WTC11 (cell line): ENCODE measurements at places on chromosomes 16 and 17. TPM values are rescaled to one million over a fixed set of nuclear protein-coding genes. Genes with fewer than 3 reads are reported as not detected.
A peak's percentile ranks its signal among the peaks of the same experiment; 100 is the strongest.

GRCh38 chr17:45410144-45411091 lies 22.3 kb downstream of the ARHGAP27 start:
- H3K27me3 ChIP-seq, result peaks cover 3% of the 10 kb centered on the region; the same call in 1 of the 2 replicates
- peaks cover 38% of the 10 kb centered on the region for H3K4me1 ChIP-seq
- 0 out of 2 replicates have a peak overlapping the region, but pooled peaks have one; percentile 57 for H3K27ac ChIP-seq
- H3K4me3 ChIP-seq, result no peak overlapping the region
- H3K36me3 ChIP-seq, result no peaks in the 10 kb centered on the region

DNA sequence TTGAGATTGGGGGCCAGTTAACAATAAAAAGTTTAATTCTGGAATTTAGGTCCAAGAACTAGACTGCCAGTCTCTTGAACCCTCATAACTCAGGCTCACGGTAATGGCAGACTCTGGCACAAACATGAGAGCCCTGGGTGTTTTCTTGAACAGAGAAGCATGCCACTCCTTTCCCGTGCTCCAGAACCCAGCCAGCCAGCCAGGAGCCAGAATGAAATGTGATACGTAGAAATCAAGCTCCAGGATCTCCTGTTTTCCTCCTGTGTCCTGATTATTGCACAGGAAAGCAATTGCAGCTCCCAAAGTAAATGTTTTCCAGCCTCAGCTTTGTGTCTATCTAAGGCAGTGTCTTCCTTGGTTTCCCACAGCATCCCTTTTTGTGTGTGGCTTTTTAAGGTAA lies 46.2 kb upstream of the NOL11 start:
- no peak overlapping the region for H3K4me3 ChIP-seq
- peaks cover 9% of the 10 kb centered on the region for H3K36me3 ChIP-seq
- DNase-seq, result no peak
- no peak overlapping the region for H3K27ac ChIP-seq
- H3K27me3 ChIP-seq, result no peaks in the 10 kb centered on the region

DNA sequence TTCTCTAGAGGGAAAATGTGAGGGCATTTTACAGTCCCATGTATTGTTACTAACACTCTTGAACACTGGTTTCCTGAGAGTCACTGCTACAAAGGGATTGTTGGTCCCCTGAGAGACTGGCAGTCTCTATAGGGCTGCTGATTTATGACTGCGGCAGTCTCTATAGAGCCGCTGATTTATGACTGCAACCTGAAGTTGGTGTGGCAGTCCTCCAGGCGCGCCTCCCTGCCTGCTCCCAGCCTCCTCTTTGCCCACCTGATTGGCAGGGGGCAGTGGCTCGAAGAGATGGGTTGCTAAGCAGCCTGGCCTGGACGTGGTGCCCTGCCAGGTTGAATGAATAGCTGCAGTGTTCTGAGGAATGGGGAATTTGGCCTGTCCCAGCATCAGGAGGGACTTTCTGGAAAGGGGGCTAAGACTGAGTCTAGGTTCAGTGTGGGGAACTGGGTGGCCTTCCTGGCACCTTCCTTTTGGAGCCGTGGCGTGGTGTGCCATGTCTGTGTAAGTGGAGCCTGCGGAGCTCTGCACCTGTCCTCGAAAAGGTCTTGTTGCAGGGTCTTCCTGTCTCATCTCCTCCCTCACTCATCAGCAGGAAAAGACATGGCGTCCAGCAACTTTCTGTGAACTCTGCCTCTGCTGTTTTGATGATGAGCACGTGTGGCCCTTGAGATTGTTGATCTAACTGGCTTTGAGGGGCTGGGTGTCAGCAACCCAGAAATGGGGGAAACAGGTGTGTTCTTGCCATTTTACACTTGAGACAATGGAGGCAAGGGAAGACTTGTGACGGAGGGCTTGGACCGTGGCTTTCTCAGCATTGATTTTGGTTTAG lies 24.9 kb downstream of the SAP30BP start:
- H3K27ac ChIP-seq, result peak overlapping the region; percentile 53; the same call in 1 of the 2 replicates
- no peaks in the 10 kb centered on the region for H3K27me3 ChIP-seq
- DNase-seq, result no peak
- peaks cover 9% of the 10 kb centered on the region; the same call in 1 of the 2 replicates for H3K36me3 ChIP-seq
- no peak overlapping the region for H3K4me3 ChIP-seq

DNA sequence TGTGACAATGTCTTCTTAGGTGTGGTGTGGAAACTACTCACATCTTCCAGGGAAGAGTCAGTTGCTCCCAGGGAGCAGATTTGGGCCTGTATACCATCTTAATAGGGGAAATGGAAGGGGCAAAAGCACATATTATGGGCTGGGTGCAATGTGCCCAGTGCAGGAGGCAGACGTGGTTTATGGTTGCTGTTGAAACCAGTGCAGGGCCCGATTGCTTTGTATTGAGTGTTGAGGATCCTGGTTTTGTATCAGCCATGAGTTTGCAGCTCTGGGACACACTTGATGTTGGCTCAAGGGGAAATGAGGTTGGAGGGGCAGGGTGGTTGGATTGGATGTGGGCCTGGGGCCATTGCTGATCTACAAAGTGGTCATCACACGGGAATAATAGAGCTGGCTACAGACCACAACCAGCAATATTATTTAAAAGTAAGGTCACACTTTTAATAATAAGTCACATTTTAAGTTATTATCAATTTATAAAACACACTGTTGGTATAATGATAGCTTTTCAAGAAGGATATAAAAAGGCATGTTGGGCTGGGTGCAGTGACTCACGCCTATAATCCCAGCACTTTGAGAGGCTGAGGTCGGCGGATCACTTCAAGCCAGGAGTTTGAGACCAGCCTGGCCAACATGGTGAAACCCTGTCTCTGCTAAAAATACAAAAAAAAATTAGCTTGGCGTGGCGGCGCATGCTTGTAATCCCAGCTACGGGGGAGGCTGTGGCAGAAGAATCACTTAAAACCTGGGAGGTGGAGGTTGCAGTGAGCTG lies 302.4 kb downstream of the SEC14L1 start:
- no peaks in the 10 kb centered on the region for H3K27me3 ChIP-seq
- DNase-seq, result no peak
- no peak overlapping the region for H3K4me3 ChIP-seq

GRCh38 chr17:67922503-67922902 lies 73.8 kb downstream of the C17orf58 start:
- no peak for DNase-seq
- H3K36me3 ChIP-seq, result peaks cover 54% of the 10 kb centered on the region
- no peaks in the 10 kb centered on the region for H3K27me3 ChIP-seq
- H3K4me1 ChIP-seq, result no peaks in the 10 kb centered on the region
- H3K4me3 ChIP-seq, result no peak overlapping the region

- no peaks in the 10 kb centered on the region for H3K27me3 ChIP-seq
- DNase-seq, result no peak
- H3K27ac ChIP-seq, result no peak overlapping the region
- H3K4me3 ChIP-seq, result no peak overlapping the region
- H3K36me3 ChIP-seq, result peaks cover 3% of the 10 kb centered on the region; the same call in 1 of the 2 replicates
Observed at GRCh38 chr17:13204607-13205237, 186.9 kb upstream of the ELAC2 start.

DNA sequence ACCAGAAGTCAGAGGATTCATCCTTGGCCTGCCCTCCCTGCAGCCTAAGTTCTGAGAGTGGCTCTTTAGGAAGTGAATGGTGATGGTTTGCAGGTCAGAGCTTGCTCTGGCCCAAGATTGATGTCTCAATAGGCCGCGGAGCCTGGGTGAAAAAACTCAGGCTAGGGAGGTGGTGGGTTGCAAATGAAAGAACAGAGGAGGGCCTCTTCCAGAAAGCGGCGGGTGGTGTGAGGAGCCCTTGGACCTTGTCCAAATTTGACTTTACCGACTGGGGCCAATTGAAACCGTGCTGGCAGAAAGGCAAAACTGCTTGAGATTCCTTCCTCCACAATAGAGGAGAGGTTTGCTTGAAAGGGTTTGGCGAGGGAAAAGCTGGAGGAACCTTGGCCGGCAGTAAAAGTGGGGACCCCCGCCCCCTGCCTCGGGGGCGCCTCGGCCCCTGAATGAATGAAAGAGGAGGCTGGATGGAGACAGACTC lies 331.3 kb downstream of the SEC14L1 start:
- peak overlapping the region; percentile 35 for H3K4me3 ChIP-seq
- peaks cover 24% of the 10 kb centered on the region for H3K36me3 ChIP-seq
- peaks cover 94% of the 10 kb centered on the region for H3K4me1 ChIP-seq
- H3K27ac ChIP-seq, result peak overlapping the region; percentile 95
- no peak for DNase-seq
- H3K27me3 ChIP-seq, result no peaks in the 10 kb centered on the region

DNA sequence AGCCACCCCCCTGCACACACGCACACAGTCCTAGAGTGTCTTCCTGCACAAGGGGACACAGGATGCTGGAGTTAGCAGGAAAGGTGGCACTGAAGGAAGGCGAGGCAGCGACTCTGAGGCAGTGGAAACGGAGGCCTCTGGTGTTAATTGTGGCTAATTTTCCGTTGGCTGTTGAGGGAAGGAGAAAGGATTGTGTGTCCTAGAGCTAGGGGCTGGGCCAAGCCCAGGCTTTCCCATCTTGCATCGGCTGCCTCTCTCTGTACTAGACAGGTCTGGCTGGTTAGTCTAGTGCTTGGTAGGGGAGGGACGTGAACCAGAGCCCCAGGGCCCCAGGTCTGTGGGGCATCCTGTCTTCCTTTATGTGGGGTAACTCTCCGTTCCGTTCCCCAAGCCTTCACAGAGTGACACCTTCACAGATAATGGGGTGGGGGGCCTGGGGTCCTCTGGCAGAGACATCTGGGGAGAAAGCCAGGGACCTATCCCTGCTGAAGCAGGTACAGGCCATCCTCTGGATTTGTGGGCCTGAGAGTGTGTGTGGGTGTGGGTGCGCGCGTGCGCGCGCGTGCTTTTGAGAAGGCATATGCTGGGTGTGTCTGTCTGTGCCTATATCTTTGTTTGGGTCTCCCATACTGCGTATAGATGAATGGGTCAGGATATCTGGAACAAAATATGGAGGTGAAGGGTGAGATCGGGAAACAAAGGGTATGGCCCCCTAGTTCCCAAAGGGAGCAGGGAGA lies at the start of gene CHD3:
Gene CHD3 (plus strand): TSS at position 606 of the 737 bp plus-strand sequence. CDS start 212 bp downstream, outside the sequence.
- peaks cover 10% of the 10 kb centered on the region for H3K4me1 ChIP-seq
- no peak for DNase-seq
- no peak within 1 kb of the TSS for H3K27ac ChIP-seq
- H3K4me3 ChIP-seq, result no peak within 1 kb of the TSS
- no peaks in the 10 kb centered on the region; the same call in 1 of the 2 replicates for H3K27me3 ChIP-seq

DNA sequence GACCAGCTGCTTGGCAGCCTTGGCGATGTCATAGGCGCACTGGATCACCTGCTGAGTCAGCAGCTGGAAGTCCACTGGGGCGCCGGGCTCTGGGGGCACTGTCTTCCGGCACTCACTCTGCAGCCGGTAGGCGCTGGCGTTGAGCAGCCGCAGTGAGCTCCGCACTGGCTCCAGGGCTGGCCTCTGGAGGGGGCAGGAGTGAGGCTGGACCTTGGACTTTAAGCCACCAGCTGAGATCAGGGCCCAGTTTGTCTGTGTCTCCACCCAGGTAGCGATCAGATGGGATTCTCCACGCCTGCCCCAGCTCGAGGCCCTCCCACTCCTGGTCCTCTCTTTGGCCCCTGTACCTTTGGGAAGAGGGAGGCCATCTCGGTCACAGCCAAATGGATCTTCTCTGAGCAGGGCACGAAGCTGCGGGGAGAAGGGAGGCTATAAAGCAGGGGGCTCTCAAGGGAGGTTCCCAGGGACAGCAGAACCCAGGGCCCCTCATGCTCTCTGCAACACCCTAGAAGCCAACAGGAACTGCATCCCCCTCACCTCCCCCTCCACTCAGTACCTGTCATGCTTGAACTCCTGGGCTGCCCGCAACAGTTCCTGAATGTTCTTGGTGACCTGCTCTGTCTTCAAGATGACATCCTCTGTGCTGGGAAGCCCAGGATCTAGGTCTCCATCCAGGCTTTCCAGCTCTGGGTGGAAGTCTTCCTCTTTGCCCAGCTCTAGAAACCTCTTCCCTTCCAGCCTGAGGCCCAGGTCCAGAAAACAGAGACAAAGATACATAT lies 6.4 kb downstream of the TP53I13 start:
- H3K27ac ChIP-seq, result no peak overlapping the region
- H3K4me3 ChIP-seq, result no peak overlapping the region
- DNase-seq, result no peak
- peaks cover 5% of the 10 kb centered on the region for H3K4me1 ChIP-seq
- peaks cover 21% of the 10 kb centered on the region for H3K36me3 ChIP-seq
- H3K27me3 ChIP-seq, result peaks cover 8% of the 10 kb centered on the region; the same call in 1 of the 2 replicates

- DNase-seq, result no peak
- H3K27me3 ChIP-seq, result peaks cover 4% of the 10 kb centered on the region; the same call in 1 of the 2 replicates
Observed at GRCh38 chr17:29587591-29587990, 1.9 kb downstream of the GIT1 start.

GRCh38 chr17:6387442-6387841 lies 47.5 kb downstream of the AIPL1 start:
- no peaks in the 10 kb centered on the region for H3K36me3 ChIP-seq
- H3K4me3 ChIP-seq, result no peak overlapping the region
- no peaks in the 10 kb centered on the region for H3K4me1 ChIP-seq
- no peak for DNase-seq
- H3K27me3 ChIP-seq, result no peaks in the 10 kb centered on the region; the same call in 1 of the 2 replicates

- no peak overlapping the region for H3K27ac ChIP-seq
- DNase-seq, result no peak
- H3K4me3 ChIP-seq, result no peak overlapping the region
- no peaks in the 10 kb centered on the region for H3K27me3 ChIP-seq
Observed at GRCh38 chr16:27598220-27598619, 48.3 kb downstream of the KATNIP start.

GRCh38 chr16:23584186-23585076 lies 11.7 kb downstream of the NDUFAB1 start:
- no peak for DNase-seq
- no peaks in the 10 kb centered on the region for H3K27me3 ChIP-seq
- no peaks in the 10 kb centered on the region for H3K4me1 ChIP-seq

DNA sequence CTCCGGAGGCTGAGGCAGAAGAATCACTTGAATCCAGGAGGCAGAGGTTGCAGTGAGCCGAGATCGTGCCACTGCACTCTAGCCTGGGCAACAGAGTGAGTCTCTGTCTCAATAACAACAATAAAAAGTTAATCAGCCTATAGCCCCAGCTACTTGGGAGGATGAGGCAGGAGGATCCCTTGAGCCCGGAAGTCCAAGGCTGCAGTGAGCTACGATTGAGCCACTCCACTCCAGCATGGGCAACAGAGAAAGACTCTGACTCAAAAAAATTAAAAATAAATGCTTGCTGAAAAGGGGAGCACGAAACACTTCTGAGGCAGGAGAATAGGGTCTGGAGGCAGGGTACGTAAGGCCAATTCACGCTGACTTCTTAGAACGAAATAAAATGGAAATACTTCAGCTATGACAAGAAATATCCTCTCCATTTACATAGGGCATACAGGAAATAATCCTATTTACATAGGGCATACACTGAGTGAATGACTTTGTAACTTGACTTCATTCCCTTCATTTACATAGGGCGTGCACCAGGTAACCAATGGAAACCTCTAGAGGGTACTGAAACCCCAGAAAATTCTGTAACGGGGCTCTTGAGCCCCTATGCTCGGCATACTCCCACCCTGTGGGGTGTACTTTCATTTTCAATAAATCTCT lies 3.2 kb upstream of the PRPSAP1 start:
- H3K27ac ChIP-seq, result no peak overlapping the region; the same call in 1 of the 2 replicates
- H3K4me1 ChIP-seq, result peaks cover 21% of the 10 kb centered on the region
- no peak overlapping the region for H3K4me3 ChIP-seq
- no peaks in the 10 kb centered on the region for H3K36me3 ChIP-seq
- no peak for DNase-seq

KRTAP1-5 gene
- total RNA-seq, result not detected in 3 replicates

CDK3 gene
- 9.5 to 11.3 TPM (median 10.2 TPM) in 3 replicates for total RNA-seq

CNP gene
- total RNA-seq, result 52.5 to 54.2 TPM (median 53.9 TPM) in 3 replicates

ALDH3A1 gene
- total RNA-seq, result 0.35 to 1.1 TPM (median 0.53 TPM) in 3 replicates

MYO15A gene
- 2.6 to 4.5 TPM (median 3.6 TPM) in 3 replicates for total RNA-seq

CCDC144A gene
- total RNA-seq, result 1.6 to 2.6 TPM (median 2.6 TPM) in 3 replicates

ASPHD1 gene
- 17.6 to 26.9 TPM (median 20.2 TPM) in 3 replicates for total RNA-seq

LGALS9C gene
- total RNA-seq, result not detected in 3 replicates

ADORA2B gene
- 4.2 to 5.1 TPM (median 4.9 TPM) in 3 replicates for total RNA-seq

SNAI3 gene
- 8.0 to 9.4 TPM (median 9.1 TPM) in 3 replicates for total RNA-seq

TBC1D3 gene
- not detected in 3 replicates for total RNA-seq
